Activated T-helper 2 cell treated with anti-CD3 and anti-CD28 coated beads, Interferon-gamma antibody, Interleukin-2, Interleukin-4, amounts not matched to agents 10 μg/mL and 5 μg/mL and 100 μg/mL, durations not matched to agents 14 hours and 24 hours and 36 hours (primary cell): ENCODE measurements at places on chromosomes 3 and 15. TPM values are rescaled to one million over a fixed set of nuclear protein-coding genes. Genes with fewer than 3 reads are reported as not detected.

DNA sequence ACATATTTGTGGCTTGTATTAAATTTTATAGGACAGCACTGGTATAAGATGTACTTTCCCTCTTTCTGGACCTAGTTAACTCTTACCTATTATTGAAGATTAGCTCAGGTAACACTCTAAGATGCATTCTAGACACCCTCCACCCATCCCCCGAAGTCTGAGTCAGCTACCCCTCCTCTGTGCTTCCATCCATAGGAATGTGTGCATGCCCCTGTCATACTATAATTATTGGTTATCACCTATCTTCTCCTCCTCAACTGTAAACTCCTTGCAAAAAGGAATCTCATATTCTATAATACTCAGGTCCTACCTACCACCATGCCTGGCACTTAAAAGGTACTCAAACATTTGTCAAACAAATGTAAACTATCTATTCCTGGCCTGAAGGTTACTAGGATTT is 3.0 kb downstream of the PEAK1 start:
- no peak for DNase-seq

DNA sequence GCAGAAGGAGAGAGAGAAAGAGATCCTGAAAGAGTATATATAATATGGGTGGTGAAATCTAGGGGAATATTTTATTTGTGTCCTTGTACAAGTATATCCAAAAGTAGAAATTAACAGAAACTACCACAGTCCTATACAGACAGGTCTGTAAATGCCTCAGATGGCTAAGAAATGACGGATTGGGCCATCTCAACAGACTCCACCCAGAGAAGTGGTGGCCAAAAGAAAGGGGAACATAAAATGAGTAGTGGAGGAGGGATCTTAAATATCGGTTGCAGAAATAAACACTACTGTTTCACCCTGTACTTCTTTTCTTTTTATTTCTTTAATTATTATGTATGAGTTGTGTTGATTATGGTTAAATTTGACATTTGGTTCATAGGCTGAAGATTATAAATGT is 47.7 kb downstream of the CCR3 start:
- DNase-seq: no peak

- no peak for DNase-seq
These were observed 40.5 kb downstream of the FILIP1L start for GRCh38 chr3:100073714-100074307.

GOLGA8R gene
- 2.9 and 3.0 TPM in 2 replicates for total RNA-seq

ZNF662 gene
- total RNA-seq: 0.21 and 0.30 TPM in 2 replicates

MINAR1 gene
- total RNA-seq: 0.55 and 0.67 TPM in 2 replicates

- no peak for DNase-seq
These were observed 65.4 kb downstream of the AQP9 start for GRCh38 chr15:58203537-58203936.

DNA sequence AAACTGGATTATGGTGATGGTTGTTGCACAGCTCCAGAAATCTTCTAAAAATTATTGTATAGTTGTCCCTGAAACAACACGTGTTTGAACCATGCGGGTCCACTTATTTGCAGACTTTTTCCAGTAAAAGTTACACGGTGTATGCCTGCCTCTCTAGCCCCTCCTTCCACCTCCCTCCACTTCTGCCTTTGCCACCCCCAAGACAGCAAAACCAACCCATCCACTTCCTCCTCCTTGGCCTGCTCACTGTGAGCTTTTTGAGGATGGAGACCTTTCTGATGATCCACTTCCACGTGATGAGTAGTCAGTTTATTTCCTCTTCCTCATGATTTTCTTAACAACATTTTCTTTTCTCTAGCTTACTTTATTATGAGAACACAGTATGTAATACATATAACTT is 5.4 kb downstream of the CYFIP1 start:
- DNase-seq: no peak

GRCh38 chr15:77517579-77517978 is 96.9 kb downstream of the HMG20A start:
- no peak for DNase-seq

DNA sequence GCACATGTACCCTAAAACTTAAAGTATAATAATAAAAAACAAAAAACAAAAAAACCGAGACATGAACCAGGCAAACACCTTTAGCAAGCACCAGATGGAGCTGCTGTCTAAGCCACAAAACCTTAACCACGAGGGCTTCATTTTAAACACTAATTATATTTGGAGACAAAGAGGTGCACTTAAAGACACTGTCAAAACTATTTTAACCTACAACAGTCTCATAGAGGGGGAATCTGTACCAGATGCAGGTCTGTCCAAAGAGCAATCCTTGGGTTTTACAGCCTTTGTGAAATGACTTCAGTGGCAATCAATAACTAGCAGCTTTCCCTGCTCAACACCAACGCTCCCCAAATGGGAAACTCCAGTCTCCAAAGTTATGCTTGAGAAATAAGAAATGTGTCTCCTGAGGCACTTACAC is 115.7 kb upstream of the TSPAN3 start:
- no peak for DNase-seq

GRCh38 chr3:40920041-40920440 is 279.3 kb upstream of the CTNNB1 start:
- DNase-seq: no peak

CTXND1 gene
- total RNA-seq: not detected in 2 replicates

- DNase-seq: no peak
These were observed 223.0 kb downstream of the SLCO3A1 start for GRCh38 chr15:92076541-92076940.

DNA sequence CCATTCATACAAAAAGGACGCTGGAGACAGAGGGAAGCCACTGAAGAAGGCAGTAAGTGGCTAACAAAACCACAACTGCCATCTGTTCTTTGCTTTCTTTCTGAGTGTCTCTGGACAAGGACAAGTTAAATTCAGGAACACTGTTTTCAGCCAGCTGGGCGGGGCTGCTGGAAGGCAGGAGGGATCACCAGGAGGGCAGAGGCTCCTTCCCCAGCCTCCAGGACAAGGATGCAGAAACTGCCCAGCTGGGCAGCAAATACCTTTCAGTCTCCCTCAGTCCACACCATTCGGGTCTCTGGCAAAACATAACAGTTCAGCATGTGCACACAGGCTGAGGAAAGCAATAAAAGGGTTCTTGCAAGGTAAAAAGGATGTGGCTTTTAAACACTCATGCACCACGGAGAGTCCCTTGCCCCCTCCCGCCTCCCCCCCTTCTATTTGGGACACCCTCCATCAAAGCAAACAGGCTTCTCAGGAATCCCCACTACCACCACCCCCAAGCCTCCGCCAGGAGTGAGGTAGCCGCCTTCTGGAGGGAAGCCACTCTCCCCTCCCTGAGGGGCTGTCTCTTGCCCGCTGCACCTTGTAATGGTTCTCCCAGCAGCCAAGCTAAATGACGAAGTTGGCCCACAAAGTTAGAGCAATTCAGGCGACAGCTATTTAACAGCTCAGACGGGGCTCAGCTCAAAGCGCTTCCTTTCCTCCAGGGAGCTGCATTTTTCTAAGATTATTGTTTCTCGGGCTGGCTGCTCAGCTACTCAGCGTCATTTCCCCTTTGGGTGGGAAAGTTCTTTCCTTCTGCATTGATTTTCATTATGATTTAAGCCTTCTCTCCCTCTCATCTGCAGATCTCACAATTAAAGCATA is 3.8 kb downstream of the HEG1 start:
- DNase-seq: peak; percentile 48

OR5K2 gene
- total RNA-seq: not detected in 2 replicates

GRCh38 chr15:50377867-50378751 is 23.1 kb upstream of the GABPB1 start:
- DNase-seq: no peak

CKMT1A gene
- 0.11 and 0.48 TPM in 2 replicates for total RNA-seq

GRCh38 chr15:80614711-80615360 is 80.3 kb upstream of the ABHD17C start:
- DNase-seq: no peak

DNA sequence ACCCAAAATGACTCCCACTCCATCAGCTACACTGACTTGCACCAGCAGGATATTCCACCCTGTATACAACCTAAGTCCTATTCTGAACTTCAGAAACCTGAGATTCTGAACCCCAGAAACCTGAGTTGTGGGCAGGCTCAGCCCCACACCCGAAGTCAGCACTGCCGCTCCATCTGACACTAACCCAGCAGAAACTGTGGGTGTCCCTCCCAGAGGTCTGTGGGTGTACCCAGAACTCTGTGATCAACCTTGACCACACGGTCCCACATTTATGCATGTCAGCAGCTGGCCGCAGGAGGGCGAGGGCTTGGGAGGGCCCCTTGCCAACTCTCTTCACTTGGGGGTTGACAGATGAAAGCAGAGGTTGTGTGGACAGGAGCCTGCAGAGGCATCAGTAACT is 9.3 kb downstream of the OXTR start:
- no peak for DNase-seq
